HEK293T (cell line): ENCODE measurements at places on chromosomes 5 and 9.
A peak's percentile ranks its signal among the peaks of the same experiment; 100 is the strongest.

DNA sequence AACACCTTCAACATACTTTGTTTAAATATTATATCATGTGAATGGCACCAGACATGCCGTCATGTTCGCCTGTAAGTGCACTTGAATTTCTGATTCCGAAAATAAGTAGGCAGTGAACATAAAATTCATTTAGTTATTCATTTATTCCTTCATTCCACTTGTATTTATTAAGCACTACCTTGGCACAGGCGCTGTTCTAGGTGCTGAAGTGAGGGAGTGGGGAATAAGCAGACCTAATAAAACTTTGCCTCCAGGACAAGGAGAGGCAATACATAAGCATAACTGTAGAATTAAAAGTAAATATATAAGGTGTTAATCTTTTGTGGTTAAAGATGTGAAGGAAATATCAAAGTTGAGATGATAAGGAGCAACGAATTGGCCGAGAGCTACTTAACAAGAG lies 297.4 kb downstream of the TENT4A start:
- DNase-seq, result no peak

DNA sequence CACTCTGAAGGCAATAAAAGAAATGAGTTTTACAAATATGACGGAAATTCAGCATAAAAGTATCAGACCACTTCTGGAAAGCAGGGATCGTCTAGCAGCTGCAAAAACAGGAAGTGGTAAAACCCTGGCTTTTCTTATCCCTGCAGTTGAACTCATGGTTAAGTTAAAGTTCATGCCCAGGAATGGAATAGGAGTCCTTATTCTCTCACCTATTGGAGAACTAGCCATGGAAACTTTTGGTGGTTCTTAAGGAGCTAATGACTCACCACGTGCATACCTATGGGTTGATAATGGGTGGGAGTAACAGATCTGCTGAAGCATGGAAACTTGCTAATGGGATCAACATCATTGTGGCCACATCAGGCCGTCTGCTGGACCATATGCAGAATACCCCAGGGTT lies 93.5 kb upstream of the RGMB start:
- no peak for DNase-seq

DNA sequence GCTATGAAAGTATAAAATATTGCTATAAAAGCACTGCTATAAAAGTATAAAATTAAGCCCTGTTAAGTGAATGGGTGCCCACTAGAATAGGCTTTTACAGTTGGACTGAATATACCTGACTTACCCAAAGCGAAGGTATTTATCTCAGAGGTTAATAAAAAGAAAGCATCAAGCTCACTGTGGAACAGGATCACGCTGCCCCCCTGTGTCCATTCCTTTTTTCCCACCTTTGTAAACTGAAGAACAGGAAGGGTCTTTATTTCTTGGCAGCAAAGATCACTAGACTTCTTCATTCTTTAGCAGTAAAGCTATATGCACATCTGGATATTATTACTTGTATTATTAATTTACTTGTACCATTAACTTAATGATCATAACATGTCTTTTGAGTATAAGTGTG lies 22.1 kb upstream of the PLPP6 start:
- DNase-seq, result peak; percentile 18

- DNase-seq, result no peak
Observed at GRCh38 chr5:137156180-137156579, 342.9 kb downstream of the SPOCK1 start.

GRCh38 chr9:120441426-120442307 lies 138.3 kb downstream of the CDK5RAP2 start:
- DNase-seq, result no peak

DNA sequence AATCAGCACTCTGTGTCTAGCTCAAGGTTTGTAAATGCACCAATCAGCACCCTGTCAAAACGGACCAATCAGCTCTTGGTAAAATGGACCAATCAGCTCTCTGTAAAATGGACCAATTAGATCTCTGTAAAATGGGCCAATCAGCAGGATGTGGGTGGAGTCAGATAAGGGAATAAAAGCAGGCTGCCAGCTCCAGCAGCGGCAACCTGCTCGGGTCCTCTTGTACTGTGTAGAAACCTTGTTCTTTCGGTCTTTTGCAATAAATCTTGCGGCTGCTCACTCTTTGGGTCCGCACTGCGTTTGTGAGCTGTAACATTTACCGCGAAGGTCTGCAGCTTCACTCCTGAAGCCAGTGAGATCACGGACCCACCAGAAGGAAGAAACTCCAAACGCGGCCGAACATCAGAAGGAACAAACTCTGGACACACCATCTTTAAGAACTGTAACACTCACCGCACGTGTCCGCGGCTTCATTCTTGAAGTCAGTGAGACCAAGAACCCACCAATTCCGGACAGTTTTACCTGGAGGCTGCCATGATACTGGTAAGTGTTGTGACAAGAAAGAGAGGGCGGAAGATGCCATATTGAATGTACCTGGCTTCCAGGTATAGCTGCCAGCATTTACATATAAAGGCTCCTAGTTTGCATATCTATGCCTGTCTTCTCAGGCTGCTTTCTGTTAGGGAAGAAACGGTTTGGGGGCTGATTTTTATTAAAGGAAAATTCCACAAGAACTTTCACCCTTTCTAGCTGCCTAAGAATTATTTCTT lies 758.5 kb upstream of the CTNND2 start:
- DNase-seq, result no peak

DNA sequence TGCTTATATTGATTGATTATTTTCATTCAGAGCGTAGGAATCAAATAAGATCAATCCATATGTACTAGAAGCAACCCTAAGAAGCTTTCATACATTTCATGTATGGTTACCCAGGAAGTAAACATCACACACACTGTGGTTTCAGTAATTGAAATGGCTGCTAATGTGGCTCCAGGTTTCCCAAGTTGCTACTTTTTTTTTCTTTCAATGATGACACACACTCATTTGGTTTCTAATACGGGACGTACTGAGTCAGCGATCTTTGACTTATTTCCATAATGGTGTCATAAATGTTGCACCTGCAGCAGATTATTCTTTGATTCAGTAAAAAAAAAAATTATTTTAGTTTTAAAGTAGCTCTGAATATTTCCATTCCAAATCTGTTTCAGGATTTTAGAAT lies 248.6 kb downstream of the CTNND2 start:
- no peak for DNase-seq

GRCh38 chr9:106228861-106229260 lies 534.5 kb downstream of the TMEM38B start:
- no peak for DNase-seq
